ENCODE measurements at places on chromosomes 6 and 20. TPM values are rescaled to one million over a fixed set of nuclear protein-coding genes. Genes with fewer than 3 reads are reported as not detected.

DNA sequence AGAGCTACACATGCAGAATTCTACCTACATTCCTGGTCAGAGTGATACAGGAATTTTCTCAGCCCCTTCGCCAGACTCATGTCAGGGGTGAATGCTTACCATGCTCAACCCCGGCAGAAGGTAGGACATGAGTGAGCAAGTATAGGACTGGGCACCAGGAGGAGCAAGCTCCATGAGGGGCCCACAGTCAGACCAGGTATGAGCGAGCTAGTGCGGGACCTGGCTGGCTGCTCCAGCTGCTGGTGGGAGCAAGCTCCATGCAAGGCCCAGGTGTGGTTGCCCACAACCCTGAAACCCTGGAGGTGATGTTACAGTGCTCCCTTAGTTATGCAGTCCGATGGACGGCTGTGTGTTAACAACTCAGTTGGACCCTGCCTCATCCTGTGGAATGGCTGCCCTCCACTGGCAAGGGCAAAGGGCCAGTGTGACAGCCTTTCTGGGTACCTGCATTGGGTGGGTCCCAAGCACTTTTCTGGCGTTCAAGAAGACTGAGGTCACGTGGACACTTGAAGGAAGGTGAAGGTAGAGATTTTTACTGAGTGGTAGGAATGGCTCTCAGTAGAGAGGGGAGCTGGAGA is 503.5 kb upstream of the CITED2 start:
- DNase-seq: no peak

Gene RAET1L
- not detected for total RNA-seq

DNA sequence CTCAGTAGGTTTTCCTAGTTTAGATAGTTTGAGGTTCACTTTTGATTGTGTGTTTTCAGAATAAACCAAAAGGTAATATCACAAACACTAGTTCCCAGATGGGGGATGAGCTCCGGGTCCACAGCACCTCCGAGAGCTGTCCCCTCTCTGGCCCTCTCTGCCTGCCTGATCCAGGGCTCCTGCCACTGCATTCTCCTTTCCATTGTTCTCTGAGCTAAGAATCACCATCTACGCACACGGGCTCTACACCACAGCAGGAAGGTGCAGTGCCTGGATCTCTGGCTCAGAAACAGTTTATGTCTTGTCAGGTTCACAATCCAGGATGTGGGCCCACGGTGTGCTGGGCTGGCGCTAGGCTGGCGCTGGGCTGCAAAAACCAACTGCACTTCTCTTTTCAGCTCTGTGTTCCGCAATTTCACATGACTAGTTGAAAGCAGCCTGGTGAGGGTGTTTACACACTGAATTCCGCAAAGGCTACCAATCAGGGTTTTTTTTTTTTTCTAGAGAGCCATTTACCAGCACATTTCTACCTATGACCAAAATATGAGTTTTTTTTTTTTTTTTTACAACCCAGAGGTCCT is 167.5 kb downstream of the SOD2 start:
- DNase-seq: no peak

Gene TLDC2
- not detected for total RNA-seq

Gene TMEM217
- total RNA-seq: 4.8 TPM

GRCh38 chr6:146850238-146850896 is 251.6 kb downstream of the ADGB start:
- DNase-seq: no peak

DNA sequence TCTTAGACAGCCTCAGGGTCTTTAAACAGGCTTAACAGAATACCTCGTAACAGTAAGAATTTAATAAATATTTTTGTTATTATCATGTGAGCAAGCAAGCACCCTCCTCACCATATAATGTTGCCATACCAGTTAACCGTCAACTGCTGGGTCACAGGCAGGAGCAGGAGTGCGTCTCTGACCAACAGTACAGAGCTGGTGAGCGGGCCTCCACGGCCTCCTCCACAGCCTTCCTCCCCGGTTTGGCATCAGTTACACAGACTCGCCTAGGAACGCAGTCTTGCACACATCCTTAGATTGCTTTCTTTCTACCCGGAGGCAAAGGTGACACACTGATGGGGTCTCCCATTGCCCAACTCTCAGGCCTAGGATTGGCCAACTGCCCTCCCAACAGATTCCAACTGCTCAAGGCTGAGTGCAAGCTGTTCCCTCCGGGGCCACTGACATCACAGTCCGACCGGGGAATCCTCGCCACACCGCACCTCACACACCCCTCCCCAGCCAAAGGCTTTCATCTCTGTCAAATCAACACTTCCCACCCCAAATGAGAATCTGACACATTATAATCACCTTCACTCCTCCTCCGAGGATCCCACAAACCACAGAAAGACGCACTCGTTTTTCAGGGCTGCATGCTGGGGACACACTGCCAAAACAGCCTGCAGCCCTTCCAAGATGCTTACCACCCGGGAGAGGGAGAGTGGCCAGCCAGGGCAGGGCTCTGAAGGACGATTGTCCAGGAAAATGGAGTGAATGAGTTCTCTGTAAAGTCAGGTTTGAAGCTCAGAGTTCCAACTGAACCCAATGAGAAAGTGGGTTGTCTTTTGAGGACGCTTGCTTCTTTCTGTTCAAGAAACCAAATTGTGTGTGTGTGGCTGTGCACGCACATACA is 63.2 kb downstream of the PDE10A start:
- no peak for DNase-seq

DNA sequence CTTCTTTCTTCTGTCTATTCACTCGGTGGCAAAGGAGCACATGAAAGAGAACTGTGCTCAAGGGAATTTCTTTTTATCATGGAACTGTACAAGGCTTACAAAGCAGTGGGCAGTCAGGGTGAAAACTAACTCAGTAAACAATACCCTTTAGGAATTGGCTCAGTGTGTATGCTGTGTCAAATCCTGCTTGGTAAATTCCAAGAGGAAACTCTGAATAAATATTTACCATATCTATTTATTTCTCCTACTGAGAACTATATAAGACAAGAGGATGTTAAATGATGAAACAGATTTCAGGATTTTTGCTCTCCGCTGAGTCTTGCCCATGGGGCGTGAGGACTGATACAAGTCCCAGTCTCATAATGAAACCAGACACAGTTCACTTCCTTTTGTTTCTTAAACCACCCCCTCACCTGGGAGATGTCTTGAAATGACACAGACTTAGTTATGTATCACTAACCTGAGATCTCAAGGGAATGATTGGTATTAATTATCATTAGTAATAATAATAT is 188.8 kb downstream of the BACH2 start:
- DNase-seq: peak; percentile 30

Gene TAF4
- total RNA-seq: 23.6 TPM

GRCh38 chr6:17022604-17023003 is 79.2 kb upstream of the STMND1 start:
- DNase-seq: no peak

DNA sequence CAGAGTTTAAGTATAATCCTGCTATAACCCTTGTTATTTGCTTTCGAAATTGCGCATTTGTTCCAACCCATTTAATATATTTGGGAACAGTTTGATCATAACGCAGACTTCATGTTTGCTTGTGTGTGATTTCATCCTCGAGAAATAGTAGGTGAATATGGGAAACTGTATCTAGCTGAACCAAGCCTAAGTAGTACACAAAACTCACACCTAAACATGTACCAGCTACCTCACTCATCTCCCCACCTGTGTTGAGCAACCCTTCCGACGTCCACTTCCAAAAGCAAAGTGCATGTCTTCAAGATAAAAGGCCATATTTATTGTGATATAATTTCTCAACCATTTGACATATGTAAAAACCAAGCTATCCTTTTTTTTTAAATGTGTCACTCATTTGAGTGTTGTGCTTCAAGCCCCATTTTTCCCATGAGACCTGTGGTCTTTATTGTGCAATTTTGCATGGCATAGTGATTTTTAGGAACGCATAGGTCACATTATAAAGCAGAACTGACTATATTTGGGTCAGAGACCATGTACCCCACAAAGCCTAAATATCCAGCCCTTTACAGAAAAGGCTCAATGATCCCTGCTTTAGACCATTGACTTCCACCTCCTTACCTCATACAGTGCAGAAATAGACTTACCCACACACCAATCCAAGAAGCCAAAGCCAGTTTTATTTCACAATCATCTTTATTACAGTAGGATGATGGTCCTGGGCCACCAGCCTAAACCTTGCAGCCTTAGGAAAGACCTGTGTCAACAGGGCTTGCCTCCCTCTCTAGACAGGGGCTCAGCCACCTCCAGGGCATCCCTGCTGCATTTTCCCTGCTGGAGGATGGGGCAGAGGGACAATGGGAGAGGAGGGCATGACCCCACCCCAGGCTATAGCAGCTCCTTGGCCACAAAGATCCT is 7.1 kb downstream of the CCND3 start:
- no peak for DNase-seq

DNA sequence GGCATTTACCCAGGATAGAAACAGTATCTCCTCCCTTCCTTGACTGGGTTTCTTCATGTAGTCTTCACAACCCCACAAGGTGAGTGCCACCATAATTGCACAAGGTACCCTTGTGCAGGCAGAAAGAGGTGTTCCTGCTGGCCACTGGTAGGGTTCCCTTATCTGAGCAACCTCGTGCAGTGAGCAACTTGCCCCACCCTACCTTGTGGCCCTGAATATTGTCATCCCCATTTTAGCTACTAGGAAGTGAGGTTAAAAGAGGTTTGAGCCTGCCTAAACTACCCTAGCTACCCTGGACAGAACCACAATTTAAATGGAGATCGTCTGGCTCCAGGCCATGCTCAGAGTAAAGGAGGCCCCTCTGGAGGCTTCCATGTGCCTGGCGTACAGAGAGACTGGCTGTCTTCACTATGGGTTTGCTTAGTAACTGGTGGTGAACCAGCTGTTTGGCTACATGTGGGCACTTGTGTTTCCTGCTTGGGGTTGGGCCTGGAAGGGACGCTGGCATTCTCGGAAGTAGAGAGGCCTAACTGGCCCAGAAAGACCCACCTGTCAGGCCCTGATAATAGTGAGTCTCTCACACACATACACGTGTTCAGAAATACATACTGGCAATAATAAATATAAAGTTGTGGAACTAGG is 148.8 kb downstream of the LRFN2 start:
- DNase-seq: no peak

DNA sequence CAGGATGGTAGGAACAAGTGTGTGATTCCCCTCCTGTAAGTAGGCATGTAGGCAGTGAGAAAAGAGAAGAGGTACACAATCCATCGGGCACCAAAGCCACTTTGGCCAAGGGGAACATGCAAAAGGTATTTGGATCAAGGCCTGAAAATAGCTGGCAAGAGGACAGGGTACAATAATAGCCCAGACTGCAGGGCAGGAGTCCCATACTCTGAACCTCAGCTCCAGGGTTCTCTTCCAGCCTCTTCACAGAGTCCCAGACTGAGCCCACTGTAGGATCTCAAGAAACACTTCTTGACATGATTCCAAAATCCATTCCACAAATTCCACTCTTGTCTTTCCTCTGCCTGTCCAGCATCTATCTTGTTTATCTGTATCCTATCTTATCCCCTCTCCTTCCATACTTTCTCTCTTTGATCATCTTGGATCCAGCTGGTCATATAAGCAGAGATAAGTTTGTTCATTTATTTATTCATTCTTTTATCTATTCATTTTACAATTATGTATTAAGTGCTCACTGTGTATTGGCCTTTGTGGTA is 19.7 kb downstream of the ACSS2 start:
- DNase-seq: no peak

DNA sequence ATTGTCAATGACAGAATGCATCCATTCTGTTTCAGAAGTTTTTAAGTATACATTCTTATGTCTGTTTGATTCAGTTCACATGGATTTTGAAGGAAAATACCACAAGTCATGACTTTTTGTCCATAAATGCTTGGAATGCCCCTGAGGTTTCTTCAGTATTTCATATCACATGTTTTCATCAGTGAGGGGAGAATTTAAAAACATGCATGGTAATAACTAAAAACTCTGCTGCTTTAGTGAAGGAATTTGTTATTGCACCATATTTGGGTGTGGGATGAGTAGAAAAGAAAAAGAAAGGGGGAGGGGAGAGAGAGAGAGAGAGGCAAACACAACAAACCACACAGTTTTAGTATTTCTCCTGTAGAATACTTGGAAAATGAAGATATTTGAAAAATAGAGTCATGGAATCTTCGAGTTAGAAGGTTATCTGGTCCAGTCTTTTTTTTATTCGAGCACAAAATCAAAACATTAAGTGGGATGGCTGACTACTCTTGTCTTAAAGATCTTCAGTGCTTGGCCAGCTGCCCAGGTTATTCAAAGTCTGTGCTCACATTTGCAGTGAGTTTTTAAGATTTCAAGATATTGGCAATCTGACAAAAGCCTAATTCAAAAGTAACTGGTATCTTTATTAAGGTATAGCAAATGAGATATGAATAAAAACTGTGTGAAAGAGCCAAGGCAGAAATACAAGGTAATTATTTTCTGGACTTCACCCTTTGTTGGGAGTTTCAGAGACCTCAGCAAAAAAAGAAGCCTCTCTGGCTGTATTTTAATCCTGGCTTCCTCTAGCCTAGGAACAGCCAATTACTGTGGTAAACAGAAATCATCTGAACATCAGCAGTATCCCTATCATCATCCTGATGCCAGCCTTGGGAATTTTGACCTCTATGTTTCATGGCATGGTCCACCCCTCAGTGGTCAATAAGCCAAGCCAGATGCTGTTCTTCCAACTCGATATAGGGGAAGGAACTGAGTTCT is 687.9 kb upstream of the CITED2 start:
- DNase-seq: no peak

- no peak for DNase-seq
Observed at GRCh38 chr6:130964289-130964688, 98.8 kb downstream of the EPB41L2 start.

DNA sequence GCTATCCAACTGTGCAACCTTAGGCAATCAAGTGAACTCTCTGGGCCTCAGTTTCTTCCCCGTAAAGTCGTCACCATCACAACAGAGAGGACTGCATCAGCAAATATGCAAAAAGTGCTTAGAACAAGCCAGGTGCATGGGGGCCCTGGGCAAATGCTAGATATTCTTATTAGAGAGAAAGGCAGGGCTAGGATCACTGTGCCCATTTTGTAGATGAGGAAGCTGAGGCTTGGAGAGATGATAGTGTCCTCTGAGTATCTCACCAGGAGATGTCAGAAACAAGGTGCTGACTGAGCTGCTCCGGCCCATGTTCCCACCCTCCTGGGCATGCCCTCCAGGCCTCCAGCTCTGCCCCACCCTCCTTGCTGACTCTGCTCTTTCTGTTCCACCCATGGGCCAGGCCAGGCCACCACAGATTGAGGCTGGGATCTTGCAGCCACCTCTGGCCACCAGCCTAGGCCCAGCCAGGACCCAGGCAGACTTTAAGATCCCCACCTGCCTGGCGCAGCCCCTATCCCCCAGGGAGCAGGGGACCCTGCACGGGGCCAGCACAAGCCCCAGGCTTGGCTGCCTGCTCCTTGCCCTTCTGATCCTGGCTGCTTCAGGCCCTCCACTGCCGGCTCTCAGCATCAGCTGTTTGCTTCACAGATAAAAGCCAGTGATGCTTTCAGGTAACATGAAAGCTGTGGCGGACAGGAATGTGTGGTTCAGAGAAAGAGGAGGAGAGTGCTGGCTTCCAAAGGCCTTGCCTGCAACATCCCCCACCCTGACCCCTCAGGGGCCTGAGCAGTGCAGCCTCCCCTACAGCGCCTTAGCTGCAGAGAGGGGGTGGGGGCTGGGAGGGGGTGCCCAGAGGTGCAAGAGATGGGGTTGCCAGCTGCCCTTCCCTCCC is 47.6 kb downstream of the GRM4 start:
- DNase-seq: no peak

Gene APOBEC2
- total RNA-seq: not detected

Gene ANKEF1
- total RNA-seq: 0.25 TPM

All from activated T-helper 2 cell treated with anti-CD3 and anti-CD28 coated beads, Interferon-gamma antibody, Interleukin-2, Interleukin-4, amounts not matched to agents 10 μg/mL and 5 μg/mL and 100 μg/mL, durations not matched to agents 14 hours and 24 hours and 36 hours (primary cell).